ENCODE measurements at places on chromosomes 4 and X.

DNA sequence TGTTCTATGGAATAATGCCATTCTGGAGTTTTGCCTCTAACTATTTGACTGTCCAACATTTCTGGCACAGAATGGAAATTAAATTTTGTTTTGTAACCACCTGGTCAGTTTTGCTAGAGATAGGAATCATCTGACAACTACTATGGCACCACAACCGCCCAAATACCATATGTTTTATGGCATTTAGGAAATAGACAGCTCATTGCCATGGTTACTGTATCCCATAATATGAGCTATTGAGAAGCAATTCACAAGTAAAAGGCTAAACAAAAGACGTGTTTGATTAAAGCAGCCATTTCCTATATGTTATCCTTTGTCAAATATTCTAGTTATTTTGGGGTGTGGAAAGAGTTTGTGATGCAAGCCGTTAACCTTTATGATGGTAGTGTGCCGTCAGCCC is 1105.3 kb upstream of the LCORL start:
- no peak for DNase-seq

DNA sequence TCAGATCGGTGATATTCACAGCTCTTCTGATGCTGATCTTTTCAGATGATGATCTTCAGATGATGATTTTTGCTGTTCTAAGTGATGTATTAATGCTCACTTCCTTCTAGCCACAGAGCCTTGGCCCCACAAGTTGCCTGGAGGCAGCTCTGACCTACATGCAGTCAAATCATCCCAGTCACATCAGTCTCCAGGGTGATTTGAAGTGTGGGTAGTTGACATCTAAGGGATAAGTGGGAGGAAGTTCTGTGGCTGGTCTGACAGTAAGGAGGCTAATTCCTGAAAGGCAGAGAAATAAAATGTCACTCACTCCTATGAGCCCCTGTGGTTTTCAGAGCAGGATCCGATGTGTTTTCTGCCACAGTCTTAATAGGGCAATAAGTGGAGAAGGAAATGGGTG is 79.8 kb upstream of the RPL34 start:
- no peak for DNase-seq

DNA sequence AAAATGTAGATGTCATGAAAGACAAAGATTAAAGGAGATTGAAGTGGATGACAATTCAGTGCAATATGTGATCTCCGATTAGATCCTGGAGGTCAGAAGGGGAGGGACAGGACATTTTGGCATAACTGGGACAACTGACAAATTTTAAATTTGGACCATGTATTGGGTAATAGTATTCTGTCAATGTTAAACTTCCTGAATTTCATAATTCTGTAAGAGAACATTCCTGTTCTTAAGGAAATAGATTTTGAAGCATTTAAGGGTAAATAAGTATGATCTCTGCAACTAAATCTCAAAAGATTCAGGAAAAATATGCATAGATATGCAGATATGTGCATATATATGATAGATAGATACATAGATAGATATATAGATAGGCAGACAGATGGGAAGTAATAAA is 11.0 kb downstream of the ODAPH start:
- no peak for DNase-seq

- DNase-seq = no peak
Measured at GRCh38 chr4:90317785-90318184, 190.6 kb downstream of the CCSER1 start.

GRCh38 chrX:19122641-19123009 is 357 bp upstream of the ADGRG2 start:
- no peak for DNase-seq

GRCh38 chr4:6217716-6218381 is 17.5 kb upstream of the JAKMIP1 start:
- DNase-seq = peak; percentile 53

GRCh38 chr4:5752376-5753184 is 41.6 kb downstream of the EVC start:
- DNase-seq = no peak

Data from DMS79 treated with DMSO at 0.1 percent for 48 hours (cell line).